ENCODE measurements at places on chromosomes 11 and 22. TPM values are rescaled to one million over a fixed set of nuclear protein-coding genes. Genes with fewer than 3 reads are reported as not detected.

DNA sequence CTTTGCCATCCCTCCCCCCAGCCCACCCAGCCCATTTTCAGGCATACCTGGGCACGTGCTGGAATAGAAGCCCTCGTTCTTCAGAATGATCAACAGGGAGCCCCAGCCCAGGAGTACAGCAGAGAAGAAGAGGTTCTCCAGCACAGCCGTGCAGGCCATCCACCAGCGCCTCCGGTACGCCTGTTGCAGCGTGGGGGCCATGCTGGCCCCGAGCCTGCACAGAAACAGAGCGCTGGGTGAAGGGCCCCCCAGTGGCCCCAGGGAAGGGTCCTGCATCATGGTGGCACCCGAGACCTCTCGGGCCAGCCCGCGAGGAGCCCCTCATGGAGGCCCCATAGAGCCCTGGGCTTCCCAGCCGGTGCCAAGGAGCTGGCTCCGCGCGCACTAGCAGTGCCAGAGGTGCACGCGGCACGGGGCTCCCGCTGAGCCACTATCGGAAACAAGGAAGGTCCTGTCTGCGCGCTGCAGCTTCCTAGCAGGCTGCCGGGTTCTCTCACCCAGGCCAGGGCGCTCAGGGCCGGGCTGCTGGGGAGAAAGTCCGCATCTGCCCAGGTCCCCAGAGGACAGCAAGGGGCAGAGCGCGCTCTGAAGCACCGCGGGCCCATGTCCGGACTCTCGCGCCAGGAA lies 1.5 kb downstream of the SLC43A1 start:
- peak overlapping the region; percentile 84 for H3K27ac ChIP-seq
- H3K36me3 ChIP-seq, result no peaks in the 10 kb centered on the region
- no peaks in the 10 kb centered on the region for H3K27me3 ChIP-seq

- no peak for DNase-seq
- H3K36me3 ChIP-seq, result no peaks in the 10 kb centered on the region
- H3K4me3 ChIP-seq, result no peak overlapping the region
- no peaks in the 10 kb centered on the region for H3K4me1 ChIP-seq
- no peak overlapping the region for H3K27ac ChIP-seq
Observed at GRCh38 chr11:118052581-118053206, 24.2 kb upstream of the TMPRSS4 start.

The PGM2L1 gene
- 1.0 TPM for total RNA-seq

DNA sequence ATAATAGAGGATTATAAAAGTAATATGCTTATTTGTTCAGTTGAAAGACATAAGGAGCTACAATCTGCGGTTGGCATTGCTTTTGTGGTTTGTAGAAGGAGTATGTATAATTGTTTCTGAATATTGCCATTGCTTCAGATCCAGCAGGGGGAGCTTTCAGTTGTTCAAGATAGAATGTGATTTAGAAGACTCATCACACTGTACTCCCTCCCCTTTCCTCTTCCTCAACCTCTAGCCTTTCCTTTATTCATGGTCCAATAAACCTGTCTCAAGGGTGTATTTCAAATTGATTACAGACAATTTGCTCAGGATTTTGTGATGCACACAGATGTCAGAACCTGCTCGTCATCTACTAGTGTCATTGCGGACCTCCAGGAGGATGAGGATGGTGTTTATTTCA lies 9.8 kb downstream of the PRMT3 start:
- H3K4me1 ChIP-seq, result no peaks in the 10 kb centered on the region
- H3K27me3 ChIP-seq, result no peaks in the 10 kb centered on the region
- no peak overlapping the region for H3K4me3 ChIP-seq
- no peak for DNase-seq
- H3K36me3 ChIP-seq, result no peaks in the 10 kb centered on the region

GRCh38 chr22:23751441-23751996 lies 607 bp upstream of the ZNF70 start:
- no peaks in the 10 kb centered on the region for H3K27me3 ChIP-seq
- H3K4me3 ChIP-seq, result peak overlapping the region; percentile 54
- no peaks in the 10 kb centered on the region for H3K4me1 ChIP-seq

GRCh38 chr11:413120-414081 lies 1.4 kb downstream of the SIGIRR start:
- H3K4me1 ChIP-seq, result no peaks in the 10 kb centered on the region
- no peak for DNase-seq
- H3K27ac ChIP-seq, result no peak overlapping the region
- peaks cover 3% of the 10 kb centered on the region for H3K27me3 ChIP-seq
- no peaks in the 10 kb centered on the region for H3K36me3 ChIP-seq
- H3K4me3 ChIP-seq, result no peak overlapping the region

DNA sequence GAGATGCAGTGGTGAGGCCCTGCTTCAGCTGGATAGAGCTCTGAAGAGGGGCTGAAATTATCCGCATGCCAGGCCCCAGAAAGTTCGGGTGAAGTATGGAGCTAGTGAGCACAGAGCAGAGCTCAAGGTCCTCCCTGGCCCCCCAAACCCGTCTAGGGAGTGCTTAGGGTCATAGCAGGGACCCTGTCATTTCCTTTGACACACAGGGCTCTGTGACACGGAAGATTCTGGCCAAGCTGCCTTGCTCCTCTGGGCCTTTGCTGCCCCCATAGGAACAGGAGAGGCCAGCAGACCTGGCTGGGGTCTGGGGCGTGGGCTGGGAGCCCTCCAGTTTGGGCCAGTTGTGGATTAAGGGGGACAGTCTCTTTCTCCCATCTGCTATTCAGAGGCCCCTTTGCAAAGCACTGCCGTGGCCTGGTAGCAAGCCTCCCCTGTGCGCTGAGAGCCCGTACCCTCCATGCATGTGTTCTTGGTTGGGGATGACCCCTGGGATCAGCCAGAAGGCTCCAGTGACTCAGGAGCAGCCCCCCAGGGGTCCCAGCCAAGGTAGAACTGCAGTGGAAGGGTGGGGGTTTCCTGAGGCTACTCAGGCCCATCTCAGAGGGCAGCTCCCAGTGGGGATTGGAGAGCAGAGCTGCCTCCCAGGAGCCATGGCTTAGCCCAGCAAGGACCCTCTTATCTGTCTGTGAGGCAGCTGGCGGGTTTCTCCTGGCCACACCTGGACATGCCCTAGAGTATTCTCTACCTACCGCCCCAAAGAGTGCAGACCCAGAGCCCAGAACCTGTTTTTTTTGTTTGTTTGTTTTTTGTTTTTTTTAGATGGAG lies 42.3 kb downstream of the RNF141 start:
- no peak for DNase-seq
- H3K4me3 ChIP-seq, result no peak overlapping the region
- no peaks in the 10 kb centered on the region for H3K4me1 ChIP-seq
- no peak overlapping the region for H3K27ac ChIP-seq
- H3K27me3 ChIP-seq, result no peaks in the 10 kb centered on the region

DNA sequence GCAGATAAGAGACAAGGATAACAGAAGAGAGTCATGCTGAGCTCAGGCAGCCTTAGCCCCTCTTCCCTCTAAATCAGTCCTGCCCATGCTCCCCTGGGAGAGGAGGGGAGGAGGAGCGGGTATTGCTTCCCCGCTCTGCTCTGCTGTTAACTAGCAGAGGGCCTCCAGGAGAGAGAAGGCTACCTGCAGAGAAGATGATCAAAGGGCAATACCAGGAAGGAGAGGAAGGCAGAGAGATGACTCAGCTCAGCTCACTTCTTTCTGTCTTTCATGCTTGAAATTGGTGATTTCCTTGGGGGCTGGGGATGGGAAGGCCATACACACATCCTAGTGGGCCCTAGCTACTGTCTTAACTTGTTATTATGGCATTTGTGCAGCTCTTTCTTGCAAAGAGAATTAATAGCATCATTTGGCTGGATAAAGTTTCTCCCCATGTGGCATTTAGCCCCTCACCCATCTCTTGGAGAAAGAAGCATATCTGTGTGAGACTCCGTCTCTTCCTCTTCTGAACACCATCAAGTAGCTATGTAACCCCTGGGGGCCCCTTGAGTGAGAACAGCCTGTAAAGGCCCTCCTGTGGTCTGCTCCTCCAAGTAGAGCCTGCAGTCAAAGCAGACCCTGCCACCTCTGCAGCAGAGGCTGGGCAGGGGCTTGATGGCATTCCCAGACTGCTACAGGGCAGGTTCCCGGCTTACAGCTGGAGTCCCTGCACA lies 33.4 kb upstream of the AMOTL1 start:
- DNase-seq, result no peak
- H3K36me3 ChIP-seq, result no peaks in the 10 kb centered on the region
- H3K27me3 ChIP-seq, result no peaks in the 10 kb centered on the region
- peak overlapping the region; percentile 44 for H3K27ac ChIP-seq
- H3K4me3 ChIP-seq, result no peak overlapping the region
- no peaks in the 10 kb centered on the region for H3K4me1 ChIP-seq

DNA sequence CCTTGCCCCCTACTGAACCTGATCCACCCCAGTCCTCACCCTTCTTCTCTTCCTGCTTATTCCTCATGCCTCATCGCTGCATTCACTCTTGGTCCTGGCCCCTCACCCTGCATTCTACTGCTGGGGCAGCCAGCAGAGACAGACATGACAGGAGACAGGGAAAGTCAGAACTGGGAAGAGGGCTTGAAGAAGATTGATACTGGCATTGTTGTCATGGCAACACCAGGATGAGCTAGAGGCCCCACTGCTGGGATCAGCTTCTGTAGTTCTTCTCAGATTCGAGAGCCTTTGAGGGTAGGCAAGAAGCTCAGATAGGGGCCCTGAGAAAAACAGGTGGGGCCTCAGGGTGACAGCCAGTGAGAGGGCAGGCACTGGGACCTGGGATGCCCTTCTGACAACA lies 264.3 kb downstream of the MIAT start:
- no peaks in the 10 kb centered on the region for H3K4me1 ChIP-seq
- H3K4me3 ChIP-seq, result no peak overlapping the region
- H3K27me3 ChIP-seq, result no peaks in the 10 kb centered on the region
- H3K27ac ChIP-seq, result no peak overlapping the region
- no peak for DNase-seq

The HTR3B gene
- not detected for total RNA-seq

DNA sequence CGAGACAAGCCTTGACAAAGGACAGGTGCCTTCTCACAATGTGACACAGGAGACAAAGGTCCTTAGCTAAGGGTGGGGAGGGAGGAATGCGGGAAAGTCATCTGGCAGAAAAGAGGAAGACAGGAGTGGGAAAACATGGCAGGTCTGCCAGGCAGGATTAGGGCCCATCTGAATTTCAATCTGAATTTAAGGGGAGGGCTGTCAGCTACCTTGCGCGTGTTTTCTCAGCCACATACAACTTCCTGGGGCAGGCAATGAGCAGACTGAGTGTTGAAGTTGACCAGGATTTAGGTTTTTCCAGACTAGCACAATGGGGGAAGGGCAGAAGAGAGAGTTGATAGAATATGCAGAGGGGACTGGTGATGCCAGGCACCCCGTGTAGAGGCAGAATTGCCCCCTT lies 66.7 kb upstream of the LARGE1 start:
- H3K27me3 ChIP-seq, result no peaks in the 10 kb centered on the region
- H3K36me3 ChIP-seq, result no peaks in the 10 kb centered on the region
- H3K4me3 ChIP-seq, result no peak overlapping the region
- no peaks in the 10 kb centered on the region for H3K4me1 ChIP-seq
- DNase-seq, result no peak

DNA sequence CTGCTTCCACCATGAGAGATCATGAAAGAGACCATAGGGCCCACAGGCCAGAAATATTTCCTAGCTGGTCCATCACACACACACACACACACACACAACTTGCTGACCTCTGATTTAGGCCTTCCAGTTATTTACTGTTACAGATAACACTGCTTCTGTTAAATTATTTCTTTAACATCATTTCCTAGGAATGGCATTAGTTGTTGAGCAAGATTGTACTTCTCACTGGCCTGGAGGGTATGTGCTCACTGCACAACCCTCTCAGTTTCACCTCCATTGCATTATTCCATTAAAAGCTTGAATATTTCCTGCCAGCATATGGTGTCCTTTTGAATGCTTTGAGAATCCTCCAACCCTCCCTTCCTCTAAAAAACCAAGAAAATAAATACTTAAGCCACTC lies 104.4 kb downstream of the MICAL2 start:
- H3K27ac ChIP-seq, result no peak overlapping the region
- no peaks in the 10 kb centered on the region for H3K36me3 ChIP-seq
- no peaks in the 10 kb centered on the region for H3K27me3 ChIP-seq
- peaks cover 8% of the 10 kb centered on the region for H3K4me1 ChIP-seq

DNA sequence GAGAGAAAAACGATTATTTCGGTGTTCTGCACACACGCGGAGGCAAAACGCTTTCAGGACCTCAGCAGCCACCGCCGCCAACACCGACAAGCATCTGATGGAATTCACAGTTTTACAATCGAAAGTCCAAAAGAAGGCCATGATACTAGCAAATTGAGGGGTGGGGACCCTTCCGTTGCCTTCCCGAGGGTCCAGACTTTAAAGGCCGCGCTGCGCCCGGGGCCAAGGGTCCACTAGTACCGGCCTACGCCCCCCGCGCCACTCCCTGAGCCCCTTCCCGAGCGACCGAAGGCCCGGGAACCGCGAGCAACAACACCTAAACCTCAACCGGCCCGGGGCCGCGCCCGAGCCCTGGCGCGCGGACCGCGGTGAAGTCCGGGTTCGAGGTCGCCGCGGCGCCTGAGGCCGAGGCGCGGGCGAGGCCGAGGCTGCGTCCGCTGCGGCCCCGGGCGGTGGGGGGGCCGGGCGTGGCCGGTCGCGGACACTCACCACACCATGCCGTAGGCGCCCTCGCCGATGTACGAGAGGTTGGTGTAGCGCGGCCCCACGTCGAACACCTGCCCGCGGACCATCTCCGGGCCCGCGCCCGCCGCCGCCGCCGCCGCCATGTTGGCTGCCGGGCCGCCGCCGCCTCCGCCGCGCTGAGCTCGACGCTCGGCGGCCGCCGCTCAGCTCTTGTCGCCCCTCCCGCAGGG lies 465 bp downstream of the MAPK1 start:
- no peaks in the 10 kb centered on the region for H3K27me3 ChIP-seq
- H3K36me3 ChIP-seq, result no peaks in the 10 kb centered on the region
- DNase-seq, result peak; percentile 22
- peak overlapping the region; percentile 95 for H3K4me3 ChIP-seq

GRCh38 chr22:20024650-20025397 lies 3.9 kb downstream of the TANGO2 start:
- no peaks in the 10 kb centered on the region for H3K4me1 ChIP-seq
- DNase-seq, result no peak
- no peak overlapping the region for H3K4me3 ChIP-seq
- no peaks in the 10 kb centered on the region for H3K27me3 ChIP-seq
- no peaks in the 10 kb centered on the region for H3K36me3 ChIP-seq
- no peak overlapping the region for H3K27ac ChIP-seq

The SYT8 gene
- not detected for total RNA-seq

DNA sequence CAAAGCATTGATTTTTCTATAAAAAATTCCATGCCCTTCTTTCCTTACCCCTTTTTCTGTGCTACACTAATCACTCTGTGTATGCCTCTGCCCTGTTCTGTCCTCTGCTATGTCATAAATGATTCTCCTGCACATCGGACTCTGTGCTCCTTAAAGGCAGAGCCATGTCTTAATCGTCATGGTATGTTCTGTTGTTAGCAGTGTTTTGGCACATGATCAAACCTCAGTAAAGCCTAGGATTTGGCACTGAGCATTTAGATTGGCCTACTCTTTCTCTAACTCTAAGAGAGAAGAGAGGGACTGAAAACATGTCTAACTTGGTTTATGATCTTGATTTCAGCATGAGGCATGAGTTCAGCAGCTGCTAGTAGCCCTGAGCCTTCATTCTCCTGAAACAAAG lies 266.9 kb downstream of the AASDHPPT start:
- no peak overlapping the region for H3K4me3 ChIP-seq
- no peaks in the 10 kb centered on the region for H3K36me3 ChIP-seq
- H3K4me1 ChIP-seq, result peaks cover 5% of the 10 kb centered on the region
- no peaks in the 10 kb centered on the region for H3K27me3 ChIP-seq

GRCh38 chr11:75398906-75399305 lies 412 bp upstream of the RPS3 start:
- H3K4me1 ChIP-seq, result no peaks in the 10 kb centered on the region
- no peaks in the 10 kb centered on the region for H3K36me3 ChIP-seq
- H3K27ac ChIP-seq, result no peak overlapping the region
- no peaks in the 10 kb centered on the region for H3K27me3 ChIP-seq
- no peak overlapping the region for H3K4me3 ChIP-seq
- no peak for DNase-seq

Data from uterus (tissue), 4 donors.